Panc1 (cell line): ENCODE measurements at places on chromosomes 2 and 18. TPM values are rescaled to one million over a fixed set of nuclear protein-coding genes. Genes with fewer than 3 reads are reported as not detected.
A peak's percentile ranks its signal among the peaks of the same experiment; 100 is the strongest.

DNA sequence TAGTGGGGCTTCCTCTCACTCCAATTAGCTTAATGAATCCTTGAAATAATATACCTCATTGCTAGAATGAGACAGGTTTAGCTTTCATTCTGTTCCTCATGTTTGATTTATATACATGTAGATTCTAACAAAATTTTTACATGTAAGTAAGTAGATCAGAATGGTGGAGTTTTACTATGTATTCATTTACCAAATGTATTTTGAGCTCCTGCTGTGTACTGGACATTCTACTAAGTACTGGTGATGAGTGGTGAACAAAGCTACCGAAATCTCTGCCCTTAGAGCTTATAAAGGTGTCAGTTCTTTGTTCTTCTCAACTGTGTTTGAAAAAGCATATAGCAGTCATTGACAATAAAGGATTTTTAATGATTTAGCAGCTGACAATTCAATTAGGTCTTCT is 19.7 kb downstream of the MTA3 start:
- H3K27ac ChIP-seq = no peak overlapping the region
- H3K27me3 ChIP-seq = no peaks in the 10 kb centered on the region
- no peak overlapping the region for H3K4me3 ChIP-seq

GRCh38 chr2:207995887-207996286 is 29.4 kb downstream of the PLEKHM3 start:
- DNase-seq = no peak
- no peak overlapping the region for H3K27ac ChIP-seq
- no peaks in the 10 kb centered on the region; the same call in 1 of the 2 replicates for H3K27me3 ChIP-seq
- no peak overlapping the region for H3K4me3 ChIP-seq
- no peaks in the 10 kb centered on the region for H3K4me1 ChIP-seq

YIPF4 gene
- total RNA-seq = 45.9 TPM

GRCh38 chr2:124482551-124482950 is 457.5 kb downstream of the CNTNAP5 start:
- no peaks in the 10 kb centered on the region for H3K36me3 ChIP-seq
- H3K27me3 ChIP-seq = no peaks in the 10 kb centered on the region
- H3K27ac ChIP-seq = no peak overlapping the region
- no peaks in the 10 kb centered on the region for H3K4me1 ChIP-seq
- no peak overlapping the region for H3K4me3 ChIP-seq

- peaks cover 44% of the 10 kb centered on the region for H3K27me3 ChIP-seq
- no peak overlapping the region for H3K27ac ChIP-seq
- H3K4me1 ChIP-seq = no peaks in the 10 kb centered on the region; the same call in 1 of the 2 replicates
- H3K4me3 ChIP-seq = peak overlapping the region; percentile 35
- no peaks in the 10 kb centered on the region for H3K36me3 ChIP-seq
These were observed 4.9 kb upstream of the SIX2 start for GRCh38 chr2:45014016-45014702.

VIL1 gene
- 0.18 TPM for total RNA-seq

DNA sequence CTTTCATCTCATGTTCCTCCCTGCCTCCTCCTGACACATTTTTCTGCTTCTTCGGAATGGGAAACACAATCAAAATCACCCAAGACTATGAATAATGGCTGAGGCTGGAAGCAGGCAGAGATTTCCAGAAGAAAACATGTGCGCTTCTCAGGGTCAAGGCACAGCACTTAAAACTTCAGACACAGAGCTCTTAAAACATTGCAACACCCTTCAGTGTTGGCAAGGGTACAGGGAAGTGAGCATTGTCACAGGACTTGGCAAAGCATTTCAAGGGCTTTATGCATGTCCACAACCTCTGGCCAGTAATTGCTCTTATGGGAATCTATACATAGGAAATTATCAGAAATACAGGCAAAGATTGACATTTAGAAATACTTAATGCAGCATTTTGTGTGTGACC is 477.6 kb upstream of the KLHL29 start:
- no peak overlapping the region for H3K27ac ChIP-seq
- H3K4me3 ChIP-seq = no peak overlapping the region
- H3K4me1 ChIP-seq = no peaks in the 10 kb centered on the region
- DNase-seq = no peak
- no peaks in the 10 kb centered on the region for H3K27me3 ChIP-seq

DNA sequence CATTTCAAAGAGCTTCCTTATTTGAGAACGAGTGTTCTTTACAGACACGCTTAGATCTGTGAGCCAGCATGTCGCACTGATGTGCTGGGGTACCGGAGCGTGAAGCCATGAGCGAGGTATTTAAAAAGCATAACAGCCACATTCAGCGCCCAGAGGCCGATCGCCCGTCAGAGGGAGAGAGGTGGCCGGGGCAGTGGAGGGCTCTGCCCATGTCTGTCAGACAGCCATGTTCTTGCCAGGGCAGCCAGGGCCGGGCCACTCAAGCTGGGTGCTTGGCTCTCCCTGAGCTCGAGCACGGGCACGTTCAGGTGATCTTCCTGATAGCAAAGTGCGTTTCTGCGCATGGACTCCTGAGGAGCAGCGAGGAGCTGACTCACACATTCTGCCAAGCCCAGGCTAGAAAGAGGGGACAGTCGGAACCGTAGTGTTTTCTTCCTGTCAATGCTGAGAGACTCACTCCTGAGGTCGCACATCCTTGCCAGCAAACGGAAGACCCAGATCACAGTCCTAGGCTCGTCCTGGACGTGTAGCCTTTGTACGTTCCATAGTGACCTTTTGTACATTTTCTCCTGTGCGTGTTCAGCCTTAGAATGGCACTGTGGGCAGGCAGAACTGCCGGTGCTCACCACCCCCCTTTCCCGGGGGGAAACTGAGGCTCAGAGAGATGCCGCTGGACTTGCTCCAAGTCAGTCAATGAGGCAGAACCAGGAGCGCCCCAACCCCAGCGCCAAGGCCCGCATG is 100.7 kb downstream of the NFATC1 start:
- no peak overlapping the region for H3K4me3 ChIP-seq
- H3K4me1 ChIP-seq = no peaks in the 10 kb centered on the region
- H3K27ac ChIP-seq = no peak overlapping the region

DNA sequence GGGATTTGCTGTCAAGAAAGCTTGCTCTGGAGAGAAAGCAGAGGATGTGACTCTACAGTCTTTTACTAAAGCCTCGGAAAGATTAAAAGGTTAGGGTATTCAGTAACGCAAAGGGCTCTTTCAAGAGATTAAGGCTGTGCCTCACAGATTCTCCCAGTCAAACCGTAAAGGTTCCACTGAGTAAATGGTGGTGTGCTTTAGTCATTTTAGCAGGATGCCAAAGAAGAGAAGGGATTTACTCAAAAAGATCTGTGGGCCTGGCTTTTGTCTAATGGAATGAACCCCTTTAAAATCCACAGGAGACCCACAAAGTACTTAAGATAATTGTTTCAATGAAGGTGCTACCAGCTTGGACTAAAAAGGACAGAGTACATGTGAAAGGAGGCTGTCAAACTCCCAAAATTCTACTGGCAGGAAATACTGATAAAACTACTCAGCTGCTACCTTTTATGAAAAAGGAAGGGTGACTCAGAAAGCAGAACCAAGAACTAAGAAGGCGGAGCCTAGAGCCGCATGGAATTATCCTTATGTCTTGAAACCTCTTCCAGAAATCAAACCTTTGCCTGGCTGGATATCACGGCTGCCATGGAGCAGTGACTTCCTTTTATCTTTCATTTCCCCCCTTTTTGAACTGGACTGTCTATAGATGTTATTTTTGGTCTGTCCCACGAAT is 670.2 kb upstream of the ZEB2 start:
- H3K36me3 ChIP-seq = no peaks in the 10 kb centered on the region

- H3K4me3 ChIP-seq = no peak overlapping the region
- DNase-seq = no peak
- peaks cover 9% of the 10 kb centered on the region for H3K27me3 ChIP-seq
These were observed 116.7 kb upstream of the COPS8 start for GRCh38 chr2:236968880-236969534.

DNA sequence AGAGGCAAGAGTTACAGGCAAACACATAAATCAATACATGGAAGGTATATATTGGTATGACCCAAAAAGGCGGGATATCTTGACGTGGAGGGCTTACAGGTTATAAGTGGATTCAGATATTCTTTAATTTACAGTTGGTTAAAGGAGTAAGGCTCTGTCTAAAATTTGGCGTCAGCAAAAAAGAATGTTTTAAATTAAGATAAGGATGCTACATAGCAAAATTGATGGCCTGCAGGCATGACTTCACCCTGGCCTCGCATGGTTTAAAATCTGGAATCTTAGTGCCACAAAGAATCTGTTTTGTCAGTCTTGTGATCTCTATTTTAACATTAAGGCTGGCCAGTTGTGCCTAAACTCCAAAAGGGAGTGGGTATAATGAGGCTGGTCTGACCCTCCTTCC is 58.4 kb upstream of the REL start:
- no peaks in the 10 kb centered on the region for H3K4me1 ChIP-seq
- no peaks in the 10 kb centered on the region for H3K36me3 ChIP-seq
- H3K27me3 ChIP-seq = no peaks in the 10 kb centered on the region
- H3K4me3 ChIP-seq = no peak overlapping the region
- H3K27ac ChIP-seq = no peak overlapping the region

DNA sequence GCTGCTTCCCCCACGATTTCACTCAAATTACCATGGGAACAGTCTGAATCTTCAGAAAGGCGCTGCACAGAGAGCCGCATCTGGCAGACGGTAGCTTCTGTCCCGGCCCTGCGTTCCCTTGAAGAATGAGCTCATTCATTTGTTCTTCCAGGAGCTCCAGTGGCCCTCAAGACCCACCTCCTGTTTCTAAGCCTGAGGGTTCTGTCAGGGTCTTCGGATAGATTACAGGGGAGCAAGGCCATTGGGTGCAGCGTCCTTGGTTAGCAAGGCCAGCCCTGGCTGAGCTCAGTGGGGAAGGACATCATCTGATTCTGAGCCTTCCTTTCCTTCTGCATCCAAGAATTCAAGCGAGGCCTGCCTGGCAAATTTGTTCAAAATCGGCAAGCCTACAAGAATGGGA is 111.9 kb downstream of the PDCL3 start:
- H3K4me3 ChIP-seq = no peak overlapping the region
- no peaks in the 10 kb centered on the region for H3K36me3 ChIP-seq
- no peak for DNase-seq
- H3K4me1 ChIP-seq = no peaks in the 10 kb centered on the region
- H3K27ac ChIP-seq = no peak overlapping the region
- H3K27me3 ChIP-seq = no peaks in the 10 kb centered on the region

DNA sequence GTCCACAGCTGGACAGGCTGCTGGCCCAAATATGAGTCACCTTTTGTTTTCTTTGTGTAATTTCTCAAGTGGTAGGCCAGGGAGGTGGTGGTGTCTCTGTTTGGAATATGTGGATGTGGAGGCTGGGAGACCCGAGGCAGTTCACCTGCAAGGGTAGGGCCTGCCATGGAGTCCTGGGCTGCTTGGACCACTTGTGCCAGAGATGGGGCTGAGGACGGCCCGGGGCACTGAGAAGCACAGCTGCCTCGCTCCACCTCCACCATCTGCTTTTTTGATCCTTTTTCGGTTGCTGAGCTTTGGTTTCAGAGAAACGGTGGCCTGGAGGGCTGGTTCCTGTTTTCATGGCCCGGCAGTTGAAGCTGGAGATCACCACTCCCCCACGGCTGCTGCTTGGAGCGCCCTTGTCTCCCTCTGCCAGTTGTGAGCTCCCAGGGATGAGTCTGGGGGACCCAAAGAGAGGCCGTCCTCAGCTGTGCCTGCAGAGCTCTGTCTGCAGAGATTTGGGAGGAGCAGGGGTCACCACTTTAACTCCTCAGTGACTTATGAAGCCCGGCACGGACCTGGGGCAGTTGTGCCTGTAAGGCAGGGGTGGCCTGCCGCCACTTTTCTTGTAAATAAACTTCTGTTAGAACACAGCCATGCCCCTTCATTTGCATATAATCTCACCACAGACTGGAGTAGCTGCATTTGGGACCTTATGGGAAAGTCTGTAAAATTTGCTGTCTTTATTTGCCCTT is 67.6 kb upstream of the MCFD2 start:
- DNase-seq = no peak
- no peaks in the 10 kb centered on the region for H3K27me3 ChIP-seq
- H3K4me3 ChIP-seq = no peak overlapping the region
- no peaks in the 10 kb centered on the region for H3K36me3 ChIP-seq
- H3K4me1 ChIP-seq = peaks cover 29% of the 10 kb centered on the region; the same call in 1 of the 2 replicates

DNA sequence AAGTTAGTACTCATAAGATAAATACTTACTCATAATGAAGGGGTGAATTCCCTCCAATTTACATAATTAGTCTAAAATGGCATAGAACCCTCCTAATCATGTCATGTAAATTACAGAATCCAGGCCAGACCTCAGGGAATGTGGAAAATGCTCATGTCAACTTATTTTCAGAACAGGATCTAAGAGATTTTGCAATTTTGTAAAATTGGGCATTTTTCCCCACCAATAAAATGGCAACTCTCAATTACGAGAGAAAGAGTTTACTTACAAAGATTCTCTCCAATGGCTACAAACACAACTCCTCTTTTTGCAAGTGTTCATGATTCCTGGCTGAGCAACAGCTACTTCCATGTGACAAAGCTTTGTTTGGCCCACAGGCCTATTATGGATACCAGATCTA is 33.8 kb upstream of the SP5 start:
- no peaks in the 10 kb centered on the region for H3K36me3 ChIP-seq
- DNase-seq = no peak
- no peaks in the 10 kb centered on the region for H3K27me3 ChIP-seq
- H3K4me3 ChIP-seq = no peak overlapping the region
- no peak overlapping the region for H3K27ac ChIP-seq

NRP2 gene
- total RNA-seq = 6.7 TPM

IL36B gene
- total RNA-seq = not detected

GRCh38 chr2:85438201-85439024 is 19.9 kb downstream of the SH2D6 start:
- DNase-seq = no peak
- peak overlapping the region; percentile 35 for H3K4me3 ChIP-seq
- H3K27me3 ChIP-seq = no peaks in the 10 kb centered on the region
